B cell (primary cell): ENCODE measurements at places on chromosomes 12 and 14.
A peak's percentile ranks its signal among the peaks of the same experiment; 100 is the strongest.

DNA sequence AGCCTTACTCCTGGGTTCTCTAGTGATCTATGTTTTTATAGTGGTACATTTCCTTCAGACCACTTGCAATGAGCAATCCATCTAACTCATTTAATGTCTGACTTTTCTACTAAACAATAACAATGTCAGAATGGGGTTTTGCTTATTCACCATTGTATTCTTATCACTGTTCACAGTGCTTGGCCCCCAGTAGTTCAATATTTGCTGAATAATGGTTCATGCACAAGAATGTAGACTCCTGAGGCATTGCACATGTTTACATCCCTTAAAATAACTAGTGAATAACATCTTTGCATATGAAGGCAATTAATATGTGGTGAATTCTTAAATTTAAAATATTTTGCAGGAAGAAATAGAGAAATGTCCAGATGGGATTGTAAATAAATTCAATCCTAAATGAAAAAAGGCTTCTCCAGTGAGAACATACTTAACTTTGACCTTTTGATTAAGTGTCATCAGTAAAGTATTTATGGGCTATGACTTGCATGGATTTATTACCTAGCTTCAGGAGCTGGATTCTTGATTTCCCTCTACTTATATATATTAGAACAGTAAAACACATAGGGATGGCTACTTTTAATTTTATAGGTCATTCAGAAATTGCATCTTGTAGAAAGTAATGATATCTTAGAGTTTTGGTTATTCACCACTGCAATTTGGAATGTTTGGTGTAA is 3.4 kb downstream of the CCER1 start:
- no peak for DNase-seq

- DNase-seq: no peak
Measured at GRCh38 chr12:24661657-24662096, 287.2 kb downstream of the BCAT1 start.

DNA sequence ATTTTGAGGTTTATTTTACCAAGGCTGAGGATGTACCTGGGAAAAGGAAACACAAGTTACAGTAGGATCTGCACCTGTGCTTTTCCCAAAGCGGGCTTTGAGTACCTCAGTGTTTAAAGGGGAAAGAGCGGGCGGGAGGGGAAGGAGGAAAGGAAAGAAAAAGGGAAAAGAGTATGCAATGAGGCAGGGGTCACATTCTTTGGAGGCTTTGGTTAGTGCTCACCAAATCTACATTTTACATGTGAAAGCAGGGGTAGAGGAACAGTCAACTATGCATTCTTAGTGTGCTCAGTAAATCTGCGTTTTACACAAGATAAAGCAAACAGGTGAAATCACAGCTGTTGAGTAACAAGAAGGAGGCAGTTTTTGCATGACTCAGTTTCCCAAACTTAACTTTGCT is 242.2 kb downstream of the TMEM132C start:
- no peak for DNase-seq

DNA sequence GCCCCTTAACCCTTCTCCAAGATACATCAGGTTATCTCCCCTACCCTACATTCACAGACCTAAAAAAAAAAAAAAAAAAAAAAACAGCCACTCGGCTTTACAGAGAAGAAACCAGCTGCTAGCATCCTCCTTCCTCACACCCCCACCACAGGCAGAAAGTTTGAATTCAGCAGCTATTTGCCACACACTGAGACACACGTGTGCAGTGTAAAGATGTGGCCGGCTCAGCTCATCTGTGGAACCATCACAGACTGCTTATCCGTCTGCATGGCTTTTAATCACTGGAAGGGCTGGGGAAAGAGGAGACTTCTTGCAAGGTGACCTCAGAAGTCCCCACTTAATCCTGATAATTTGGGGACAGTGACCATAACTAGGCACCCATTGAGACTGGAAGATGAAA is 50.0 kb downstream of the VWF start:
- peak; percentile 25 for DNase-seq

GRCh38 chr14:80291101-80291500 is 79.8 kb upstream of the DIO2 start:
- DNase-seq: no peak

DNA sequence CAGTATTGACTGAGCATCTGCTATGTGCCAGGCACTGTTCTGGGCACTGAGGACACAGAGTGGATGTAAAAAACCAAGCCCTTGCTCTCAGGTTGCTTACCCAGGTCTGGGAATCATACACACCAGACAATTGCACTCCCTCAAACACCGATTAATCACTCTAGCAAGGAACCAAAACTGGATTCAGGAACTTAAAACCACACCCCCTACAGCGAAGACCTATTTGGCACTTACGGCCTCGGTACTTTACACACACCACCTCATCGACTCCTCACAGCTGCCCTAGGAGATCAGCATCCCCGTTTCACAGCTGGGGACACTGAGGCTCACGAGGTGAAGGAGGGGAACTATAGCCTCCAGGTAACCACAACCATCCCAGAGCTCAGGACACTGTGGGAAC is 1.6 kb downstream of the GLTP start:
- peak; percentile 40 for DNase-seq

DNA sequence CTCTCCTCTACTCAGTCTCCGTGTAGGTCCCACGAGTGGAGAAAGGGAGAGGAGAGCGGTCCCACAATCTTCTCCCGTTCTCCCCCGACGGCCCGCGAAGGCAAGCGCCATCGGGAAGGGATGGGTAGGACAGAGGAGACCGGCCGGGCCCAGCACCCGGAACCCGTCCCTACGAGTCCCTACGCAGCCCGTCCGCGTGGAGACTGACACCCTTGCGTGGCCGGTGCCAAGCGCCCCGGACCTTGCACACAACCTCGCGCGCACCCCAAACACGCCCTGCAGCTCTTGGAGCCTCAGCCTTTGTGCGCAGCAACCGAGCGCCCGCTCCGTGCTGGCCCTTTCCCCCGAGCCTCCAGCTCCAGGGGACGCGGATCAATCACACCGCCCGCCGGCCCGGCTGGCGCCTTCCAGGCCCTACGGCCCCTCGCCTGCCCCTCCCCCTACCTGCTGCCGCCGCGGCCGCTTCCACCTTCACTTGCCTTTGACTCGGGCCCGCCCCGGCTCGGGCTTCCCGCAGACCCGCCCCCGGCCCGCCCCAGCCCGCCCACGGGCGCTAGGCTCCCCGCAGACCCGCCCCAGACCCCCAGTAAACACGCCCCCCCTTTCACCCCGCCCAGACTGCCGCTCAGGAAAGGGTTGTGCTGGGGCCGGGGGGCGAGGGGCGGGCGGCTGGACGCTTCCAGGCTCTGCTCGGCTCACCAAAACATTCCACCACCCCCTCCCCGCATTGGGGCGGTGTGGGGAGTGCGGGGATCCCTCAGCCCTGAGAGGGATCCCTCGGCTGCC is at the start of gene NDRG2:
Gene NDRG2 (minus strand): TSS at position 477 of the 786 bp plus-strand sequence. CDS start 1,746 bp downstream, outside the sequence.
- DNase-seq: peak; percentile 83

DNA sequence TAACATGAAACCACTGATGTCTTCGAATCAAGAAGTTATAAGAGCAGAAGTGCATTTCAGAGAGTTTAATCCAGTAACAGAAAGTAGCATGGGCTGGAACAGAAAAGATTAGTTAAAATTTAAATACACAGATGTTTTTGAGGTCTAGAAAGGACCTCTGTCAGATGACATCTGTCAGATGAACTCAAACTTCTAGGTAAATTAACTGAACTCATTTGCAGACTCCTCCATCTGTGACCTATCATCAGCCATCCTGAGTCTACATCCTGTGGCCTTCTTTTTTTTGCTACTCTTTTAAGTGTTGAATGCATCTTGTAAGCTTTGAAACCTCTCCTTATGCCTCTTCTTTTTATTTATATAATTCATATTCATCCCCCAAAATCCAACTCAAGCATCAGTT is 53.3 kb downstream of the C2CD5 start:
- no peak for DNase-seq

GRCh38 chr12:75439930-75440329 is 40.6 kb upstream of the GLIPR1 start:
- no peak for DNase-seq

DNA sequence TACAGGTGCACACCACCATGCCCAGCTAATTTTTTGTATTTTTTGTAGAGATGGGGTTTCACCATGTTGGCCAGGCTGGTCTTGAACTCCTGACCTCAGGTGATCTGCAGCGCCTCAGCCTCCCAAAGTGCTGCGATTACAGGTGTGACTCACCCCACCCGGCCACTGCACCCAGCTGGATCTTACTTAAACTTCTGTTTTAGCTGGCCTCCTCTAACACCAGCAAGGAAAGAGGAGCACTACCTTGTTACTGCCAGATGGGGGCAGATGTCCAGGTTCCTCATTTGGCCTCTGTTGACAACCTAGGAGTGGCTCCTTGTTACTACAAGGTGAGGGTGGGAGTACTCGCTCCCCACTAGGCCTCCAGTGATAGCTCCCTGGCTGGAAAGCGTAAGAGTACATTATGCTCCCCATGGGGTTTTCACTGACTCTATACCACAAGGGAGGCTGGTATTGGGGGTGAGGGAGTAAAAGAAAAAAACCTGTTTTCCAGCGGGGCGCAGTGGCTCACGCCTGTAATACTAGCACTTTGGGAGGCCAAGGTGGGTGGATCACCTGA is 13.2 kb upstream of the ARF6 start:
- peak; percentile 69 for DNase-seq

DNA sequence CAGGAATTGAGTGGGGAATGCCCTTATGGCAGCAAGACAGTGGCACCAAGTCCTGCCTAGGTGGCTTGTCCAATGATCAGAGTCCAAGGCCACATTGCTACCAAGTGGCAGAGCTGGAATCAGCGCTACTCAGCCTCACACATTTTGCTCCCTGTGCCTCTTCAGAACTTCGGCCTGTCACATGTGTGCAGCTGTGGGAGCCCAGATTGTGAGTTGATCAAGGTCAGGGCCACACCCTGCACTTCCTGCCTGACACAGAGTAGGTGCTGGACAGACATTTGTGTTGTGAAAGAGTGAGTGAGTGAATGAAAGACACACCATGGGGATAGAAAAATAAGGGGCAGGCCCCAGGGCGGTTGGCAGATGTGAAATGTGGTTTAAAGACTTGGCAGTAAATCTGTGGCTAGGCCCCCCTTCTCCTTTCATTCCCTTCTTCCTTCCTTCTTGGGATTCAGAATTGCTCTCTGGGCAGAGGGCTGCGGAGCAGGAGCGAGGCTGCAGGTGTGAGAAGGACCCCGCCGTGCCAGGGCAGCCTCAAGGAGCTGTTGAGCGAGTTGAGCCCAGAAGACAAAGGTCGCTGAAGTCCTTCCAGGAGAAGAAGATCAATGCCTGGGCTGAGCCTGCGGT is 83.5 kb downstream of the SLC25A47 start:
- no peak for DNase-seq

- DNase-seq: no peak
Measured at GRCh38 chr14:77032491-77032843, 4.0 kb upstream of the IRF2BPL start.

GRCh38 chr14:22433069-22433468 is 156.0 kb downstream of the DAD1 start:
- no peak for DNase-seq

- DNase-seq: no peak
Measured at GRCh38 chr14:76984787-76985375, 43.6 kb downstream of the IRF2BPL start.

DNA sequence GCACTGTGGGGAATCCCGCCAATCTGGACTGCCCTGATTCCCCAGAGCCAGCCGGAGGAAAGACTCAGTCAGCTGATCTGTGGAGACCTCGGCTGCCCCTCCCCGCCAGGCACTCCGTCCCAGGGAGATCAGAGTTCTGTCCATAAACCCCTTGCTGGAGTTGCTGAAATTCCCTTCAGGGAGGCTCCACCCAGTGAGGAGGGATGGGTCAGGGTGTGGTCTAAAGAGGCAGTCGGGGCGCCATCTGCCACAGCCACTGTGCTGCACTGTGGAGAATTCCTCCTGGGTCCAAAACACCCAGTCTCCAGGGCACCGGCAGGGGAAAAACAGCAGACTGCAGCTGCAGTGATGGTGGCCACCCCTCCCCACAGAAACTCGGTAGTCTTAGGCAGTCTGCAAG is 1922.3 kb upstream of the FLRT2 start:
- DNase-seq: no peak

DNA sequence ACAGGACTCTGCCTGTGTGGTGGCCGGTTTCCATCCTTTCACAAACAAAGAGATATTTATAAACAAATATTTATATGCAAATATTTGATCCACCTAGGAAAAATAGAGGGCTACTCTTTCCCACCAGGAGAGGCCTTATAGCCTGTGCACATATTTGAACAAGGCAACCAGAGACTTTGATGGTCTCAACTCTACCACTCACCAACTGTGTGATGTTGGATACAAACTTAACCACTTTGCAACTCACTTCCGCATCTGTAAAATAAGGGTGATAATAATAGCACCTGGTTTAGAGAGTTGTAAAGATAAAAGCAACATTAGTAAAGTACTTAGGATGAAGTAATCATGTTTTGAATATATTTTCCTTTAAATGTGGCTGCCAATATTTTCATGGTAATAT is 1.5 kb upstream of the CLEC12A start:
- DNase-seq: no peak

DNA sequence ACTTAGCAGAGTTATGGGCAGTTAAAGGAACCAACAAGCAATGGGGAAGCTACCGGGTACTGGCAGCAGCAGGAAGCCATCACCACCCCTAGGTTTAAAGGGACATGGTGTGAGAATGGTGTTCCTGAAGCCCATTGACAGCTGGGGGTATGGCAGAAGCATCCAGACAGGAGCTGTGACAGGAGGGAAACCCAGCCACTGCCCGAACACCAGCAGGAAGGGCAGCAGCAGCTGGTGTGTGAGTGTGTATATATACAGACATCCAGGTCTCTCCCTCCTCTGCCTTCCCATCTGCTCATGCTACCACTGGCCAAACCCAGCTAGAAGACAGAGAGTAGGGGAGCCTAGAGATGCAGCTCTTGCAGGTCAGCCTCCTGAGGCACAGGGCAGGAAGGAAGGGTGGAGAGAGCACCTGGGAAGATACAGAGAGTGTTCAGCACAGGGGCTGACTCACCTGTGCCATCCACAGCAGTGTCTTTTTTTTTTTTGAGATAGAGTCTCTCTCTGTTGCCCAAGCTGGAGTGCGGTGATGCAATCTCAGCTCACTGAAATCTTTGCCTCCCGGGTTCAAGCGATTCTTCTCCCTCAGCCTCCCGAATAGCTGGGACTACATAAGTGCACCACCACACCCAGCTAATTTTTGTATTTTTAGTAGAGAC is 9.2 kb upstream of the ADCK1 start:
- DNase-seq: no peak

- no peak for DNase-seq
Measured at GRCh38 chr12:92551853-92552397, 150.9 kb upstream of the PLEKHG7 start.

DNA sequence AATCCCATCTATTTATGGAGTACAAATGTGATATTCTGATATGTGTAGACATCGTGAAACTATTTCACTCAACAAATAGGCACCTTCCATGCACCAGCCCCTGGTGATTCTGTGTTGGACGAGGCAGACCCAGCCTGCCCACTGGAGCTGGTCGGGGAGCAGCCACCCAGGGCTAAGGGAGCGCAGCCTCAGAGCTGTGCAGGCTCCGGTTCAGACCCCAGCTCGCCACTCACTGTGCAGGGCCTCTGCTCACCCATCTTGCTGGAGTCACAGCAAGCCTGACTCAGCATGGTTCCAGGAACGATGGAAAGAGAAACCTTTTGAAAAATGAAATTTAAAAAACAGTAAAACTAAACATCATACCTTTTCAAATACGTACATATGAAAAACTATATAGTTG is 52.3 kb upstream of the BCL11B start:
- no peak for DNase-seq

GRCh38 chr12:57619434-57620244 is 8.4 kb downstream of the ARHGEF25 start:
- peak; percentile 63 for DNase-seq
